ENCODE measurements at places on chromosomes 12 and 14.

- no peak for DNase-seq
These were observed 381.5 kb upstream of the STXBP6 start for GRCh38 chr14:25431211-25432076.

- no peak for DNase-seq
These were observed 3.3 kb downstream of the ERP27 start for GRCh38 chr12:14935031-14935430.

DNA sequence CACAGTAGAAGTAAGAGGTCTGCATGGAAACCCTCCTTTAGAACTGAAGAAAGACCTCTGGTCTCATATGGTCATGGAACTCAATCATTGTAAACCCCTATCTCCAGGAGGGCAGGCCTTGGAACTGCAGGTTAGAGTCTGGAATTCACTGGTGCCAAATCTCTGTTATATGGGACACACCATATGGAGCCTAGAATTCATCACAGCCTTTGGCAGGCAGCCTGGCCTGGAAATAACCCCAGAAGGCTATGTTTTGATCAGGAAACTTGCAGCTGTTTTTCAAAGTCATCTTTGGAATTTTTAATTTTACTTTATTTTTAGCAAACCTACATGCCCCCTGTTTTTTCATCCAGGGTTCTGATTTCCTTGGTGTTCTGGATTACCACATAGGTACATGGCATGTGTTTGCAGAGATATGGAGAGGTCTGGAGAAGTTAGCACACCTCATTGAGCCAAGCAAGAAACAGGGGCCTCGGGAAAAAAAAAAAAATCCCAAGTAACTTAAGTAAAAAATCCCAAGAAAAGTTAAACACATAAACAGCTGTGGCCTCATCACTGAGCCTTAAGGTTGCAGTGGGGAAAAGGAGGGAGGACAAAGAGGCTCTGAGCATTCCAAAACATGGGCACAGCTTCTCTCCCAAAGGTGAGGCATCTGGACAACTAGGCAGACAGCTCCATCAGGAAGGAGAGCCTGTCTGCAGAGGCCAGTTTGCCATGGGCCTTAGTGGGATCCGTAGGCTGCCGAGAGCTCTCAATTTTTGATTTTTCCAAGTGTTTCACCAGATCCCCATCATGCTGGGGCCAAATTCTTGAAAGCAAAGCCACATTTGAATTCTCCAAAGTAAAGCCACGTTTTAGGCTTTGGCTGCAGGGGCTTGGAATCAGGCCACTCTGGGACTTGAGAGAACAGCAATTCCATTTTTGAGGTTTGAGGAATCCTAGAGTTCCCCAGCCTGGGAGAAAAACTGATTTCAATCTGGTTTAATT lies 339.6 kb upstream of the TBX3 start:
- DNase-seq: no peak

DNA sequence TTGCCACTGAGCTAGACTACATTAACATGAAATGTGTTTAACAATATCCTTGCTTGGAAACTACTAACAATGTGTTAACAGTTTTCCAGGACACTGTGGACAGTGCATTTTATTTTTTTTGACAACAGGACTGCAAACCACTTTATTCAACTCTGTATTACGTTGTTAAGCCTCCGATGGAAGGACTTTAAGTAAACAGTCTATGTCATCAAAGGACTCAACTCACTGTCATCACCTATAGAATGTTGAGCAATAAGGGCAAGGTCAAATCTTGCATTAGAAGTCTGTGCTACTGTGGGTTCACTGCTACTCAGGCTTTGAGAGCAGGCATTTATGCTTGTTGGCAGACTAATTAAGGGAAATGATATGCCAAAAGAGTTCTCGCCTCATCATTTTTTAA lies 483.7 kb downstream of the FLRT2 start:
- DNase-seq: no peak

- no peak for DNase-seq
These were observed 114.9 kb upstream of the COCH start for GRCh38 chr14:30759172-30760125.

DNA sequence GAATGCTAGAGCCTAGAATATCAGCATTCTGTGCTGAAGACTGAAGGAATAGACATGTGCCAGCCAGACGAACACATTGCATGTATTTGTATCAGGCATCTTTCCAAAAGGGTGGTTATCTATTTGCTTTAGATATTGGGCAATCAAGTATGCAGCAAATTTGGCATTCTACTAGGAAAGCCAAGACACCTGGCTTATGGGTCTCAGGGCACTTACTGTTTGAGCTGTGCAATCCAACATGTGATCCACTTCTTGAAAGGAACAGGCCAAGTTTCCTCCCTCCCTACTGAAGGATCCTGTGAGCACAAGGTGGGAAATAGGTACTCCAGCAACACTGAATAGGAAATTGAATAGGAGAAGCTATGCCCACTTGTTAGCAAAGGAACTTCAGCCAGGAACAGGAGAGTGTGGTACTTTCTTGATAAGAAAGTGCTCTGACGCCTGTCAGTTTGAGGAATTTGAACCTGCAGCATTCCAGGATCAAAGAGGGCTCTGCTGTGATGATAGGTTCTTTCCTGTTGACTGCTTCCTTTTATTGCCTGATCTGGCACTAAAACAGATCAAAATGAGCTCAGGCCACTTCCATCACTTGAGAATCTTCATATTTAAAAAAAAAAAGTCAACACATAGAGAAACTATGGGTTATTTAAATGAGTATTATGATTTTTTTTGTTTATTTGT lies 20.6 kb downstream of the OR6S1 start:
- no peak for DNase-seq

- DNase-seq: no peak
These were observed at the start of gene KRT83 for GRCh38 chr12:52320784-52321400. Gene KRT83, minus strand, starts transcription at chr12:52321398. Its CDS starts 63 bp downstream, at chr12:52321335.

DNA sequence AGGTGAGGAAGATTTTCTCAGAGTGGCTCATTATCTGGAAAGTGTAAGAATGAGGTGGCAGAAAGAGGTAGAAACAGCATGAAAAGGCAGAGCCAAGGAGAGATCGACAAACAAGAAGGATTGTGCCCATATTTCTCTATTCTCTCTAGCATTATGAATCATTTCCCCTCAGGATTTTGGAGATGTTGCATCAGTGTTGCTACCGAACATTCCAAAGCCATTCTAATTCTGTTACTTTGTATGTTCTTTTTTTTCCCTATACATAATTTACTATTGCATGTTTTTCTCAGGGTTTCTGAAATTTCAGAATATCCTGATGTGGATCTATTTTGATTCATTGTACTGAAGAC lies 61.4 kb downstream of the KICS2 start:
- DNase-seq: no peak

- no peak for DNase-seq
These were observed 871.4 kb downstream of the C12orf50 start for GRCh38 chr12:87157791-87158190.
